ENCODE measurements at places on chromosomes 4 and X.

- no peak for DNase-seq
Observed at GRCh38 chr4:109009909-109010308, 247.1 kb upstream of the ETNPPL start.

GRCh38 chrX:42535233-42535632 is 242.7 kb downstream of the PPP1R2C start:
- no peak for DNase-seq

- DNase-seq: peak; percentile 56
Observed at GRCh38 chrX:70041993-70042392, 7.7 kb downstream of the AWAT2 start.

DNA sequence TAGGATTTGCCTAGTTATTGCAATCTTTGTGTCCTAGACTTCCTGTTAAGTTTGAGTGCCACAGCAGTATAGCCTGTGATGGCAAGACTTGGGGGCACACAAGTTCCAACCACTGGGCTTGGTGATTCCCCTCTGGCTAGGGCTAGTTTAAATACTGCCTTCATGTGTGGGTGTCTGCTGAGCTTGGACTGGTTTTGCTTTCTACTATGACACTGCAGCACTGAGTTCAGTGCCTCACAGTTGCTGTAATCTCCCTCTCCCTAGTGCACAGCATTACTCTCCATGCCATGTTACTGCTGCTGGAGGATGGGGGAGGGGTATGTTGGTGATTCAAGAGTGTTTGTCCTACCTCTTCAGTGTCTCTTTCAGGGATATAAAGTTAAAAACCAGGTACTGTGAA is 379.6 kb downstream of the IL15 start:
- DNase-seq: no peak

DNA sequence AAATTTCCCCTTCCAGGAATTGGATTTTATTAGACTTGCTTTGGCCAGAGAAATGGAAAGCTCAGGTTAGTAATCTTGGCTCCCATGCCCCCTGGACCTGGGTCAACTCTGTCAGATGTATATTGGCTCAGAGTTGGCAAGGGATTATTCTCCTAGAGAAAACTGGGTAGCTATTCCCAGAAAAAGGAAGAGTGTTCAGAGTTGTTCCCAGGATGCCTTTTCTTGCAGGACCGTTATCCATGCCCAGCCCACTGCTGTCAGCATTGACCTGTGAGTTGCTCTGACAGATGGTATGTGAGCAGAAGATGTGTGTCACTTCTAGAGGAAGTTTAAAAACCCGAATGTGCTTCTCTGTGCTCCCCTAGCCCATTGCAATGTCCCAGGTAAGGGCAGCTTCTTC is 509.9 kb upstream of the ZFP42 start:
- no peak for DNase-seq

DNA sequence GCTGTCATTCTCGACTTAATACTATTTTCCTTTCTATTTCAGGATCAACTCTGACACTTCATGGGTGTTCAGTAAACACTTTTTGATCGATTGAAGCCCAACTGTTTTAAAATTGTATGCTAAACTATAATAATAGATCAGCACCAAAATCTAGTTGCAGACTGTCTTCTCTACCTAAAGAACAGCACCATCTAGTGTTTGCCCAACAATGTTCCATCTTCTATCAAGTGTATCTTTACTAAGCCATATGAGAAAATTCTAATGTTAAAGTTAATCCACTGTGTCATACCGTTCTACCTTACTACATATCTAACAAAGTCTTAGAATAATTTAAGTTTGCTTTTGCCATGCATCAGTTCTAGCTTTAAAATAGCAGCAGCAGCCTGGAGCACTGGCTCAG is 113.0 kb upstream of the PRDX4 start:
- DNase-seq: no peak

GRCh38 chr4:70688795-70689231 is 481 bp downstream of the UTP3 start:
- DNase-seq: no peak

DNA sequence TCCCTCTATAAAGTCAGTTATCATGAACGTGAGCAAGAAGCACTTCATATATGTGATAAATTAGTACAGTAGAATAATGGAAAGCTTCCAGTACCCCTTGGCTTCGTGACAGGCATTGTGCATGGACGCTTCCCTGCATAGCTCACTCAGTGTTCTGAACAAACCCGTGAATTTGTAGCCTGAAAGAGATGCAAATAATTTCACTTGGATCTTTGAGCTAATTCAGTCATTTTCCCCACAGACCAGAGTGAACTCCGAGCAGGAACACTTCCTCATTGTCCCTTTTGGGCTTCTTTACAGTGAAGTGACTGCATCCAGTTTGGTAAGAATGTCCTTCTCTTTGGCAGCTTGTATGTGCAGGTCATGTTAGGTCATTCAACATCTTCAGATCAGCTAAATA is 50.1 kb downstream of the ADD1 start:
- DNase-seq: no peak

All from vagina (tissue), 2 donors.